ENCODE measurements at places on chromosomes 16 and 17.

GRCh38 chr17:77700165-77700881 is 258.2 kb upstream of the TNRC6C start:
- no peak for DNase-seq

- no peak for DNase-seq
Measured at GRCh38 chr16:23999663-24000062, 163.9 kb downstream of the PRKCB start.

DNA sequence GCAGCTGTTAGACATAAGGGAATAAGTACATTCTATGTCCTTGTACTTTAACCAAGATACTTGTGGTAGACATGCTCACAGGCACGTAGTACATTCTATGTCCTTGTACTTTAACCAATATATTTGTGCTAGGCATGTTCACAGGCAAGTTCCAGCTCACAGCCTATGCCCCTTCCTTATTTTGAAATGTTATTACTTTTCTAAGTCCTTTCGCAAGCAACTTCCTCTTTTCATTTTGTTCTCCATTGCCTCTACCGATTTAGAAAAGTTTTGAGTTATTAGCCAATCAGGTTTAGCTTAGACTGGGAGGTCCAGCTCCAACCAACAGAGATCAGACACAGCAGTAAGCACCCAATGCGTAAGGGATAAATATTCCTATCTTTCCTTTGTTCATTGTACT is 60.1 kb upstream of the NUDT7 start:
- no peak for DNase-seq

DNA sequence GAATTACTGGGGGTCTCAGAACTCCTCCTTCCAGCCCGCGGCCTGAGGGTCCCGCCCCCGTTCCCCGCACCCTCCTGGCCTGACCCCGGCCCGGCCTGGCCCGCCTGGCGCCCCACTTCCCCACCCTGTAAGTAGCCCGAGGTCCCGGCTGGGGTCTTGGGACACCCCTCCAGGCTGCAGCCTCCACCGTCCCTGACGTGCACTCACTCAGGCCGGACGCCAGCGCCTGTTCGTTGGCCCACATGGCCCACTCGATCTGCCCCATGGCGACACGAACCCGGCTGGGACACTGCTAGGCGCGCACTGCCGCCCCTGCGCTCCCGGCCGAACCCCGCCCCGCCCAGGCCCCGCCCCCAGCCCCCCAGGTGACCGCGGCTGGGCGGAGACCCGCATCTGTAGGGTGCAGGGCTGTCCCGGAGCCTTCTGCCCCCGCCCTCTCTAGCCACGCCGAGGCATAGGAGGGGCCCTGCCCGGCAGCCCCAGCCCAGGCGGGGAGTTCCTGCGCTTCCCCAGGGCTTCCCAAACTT is at the start of gene CYBA:
Gene CYBA, minus strand, starts transcription at position 305 of the 527 bp plus-strand sequence. Its CDS starts 40 bp downstream, at position 265.
- DNase-seq, result peak; percentile 83

DNA sequence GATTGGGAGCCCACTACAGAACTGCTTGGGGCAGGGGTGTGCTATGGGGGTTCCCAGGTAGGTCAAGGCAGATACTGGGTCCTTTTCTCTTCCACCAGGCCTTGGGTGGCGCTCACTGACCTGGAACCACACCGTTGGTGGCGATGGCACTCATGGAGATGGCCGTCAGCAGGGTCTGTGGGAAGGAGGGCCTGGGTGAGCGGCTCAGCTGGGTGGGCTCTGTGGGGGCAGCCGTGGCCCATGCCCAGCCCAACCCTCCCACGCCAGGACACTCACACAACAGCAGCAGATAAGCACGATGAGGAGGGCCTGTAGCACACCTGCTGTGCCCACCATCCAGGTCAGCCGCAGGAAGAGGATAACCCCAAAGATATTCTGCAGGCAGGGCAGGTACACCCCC is 10.8 kb downstream of the SLC12A4 start:
- DNase-seq, result no peak

GRCh38 chr17:82492643-82493225 is 26.8 kb upstream of the FOXK2 start:
- DNase-seq, result no peak

DNA sequence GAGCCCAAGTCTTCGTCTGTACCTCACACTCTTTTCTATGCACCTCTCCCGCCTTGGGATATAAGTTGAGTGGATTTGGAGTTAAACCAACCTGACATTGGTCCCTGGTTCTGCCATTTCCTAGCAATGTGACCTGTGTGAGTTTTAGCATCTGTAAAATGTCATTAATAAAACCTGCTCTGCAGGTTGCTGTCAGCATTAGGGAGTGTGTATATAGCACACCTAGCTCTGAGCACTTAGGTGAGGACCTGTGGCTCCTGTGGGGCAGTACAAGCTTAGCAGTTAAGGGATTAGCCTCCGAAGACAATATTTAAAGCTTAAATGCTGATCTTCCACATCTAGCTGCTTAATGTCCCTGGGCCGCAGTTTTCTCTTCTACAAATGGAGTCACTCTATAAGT is 248.0 kb downstream of the TMEM114 start:
- no peak for DNase-seq

- DNase-seq, result no peak
Measured at GRCh38 chr17:43915559-43915958, 8.2 kb upstream of the MPP2 start.

DNA sequence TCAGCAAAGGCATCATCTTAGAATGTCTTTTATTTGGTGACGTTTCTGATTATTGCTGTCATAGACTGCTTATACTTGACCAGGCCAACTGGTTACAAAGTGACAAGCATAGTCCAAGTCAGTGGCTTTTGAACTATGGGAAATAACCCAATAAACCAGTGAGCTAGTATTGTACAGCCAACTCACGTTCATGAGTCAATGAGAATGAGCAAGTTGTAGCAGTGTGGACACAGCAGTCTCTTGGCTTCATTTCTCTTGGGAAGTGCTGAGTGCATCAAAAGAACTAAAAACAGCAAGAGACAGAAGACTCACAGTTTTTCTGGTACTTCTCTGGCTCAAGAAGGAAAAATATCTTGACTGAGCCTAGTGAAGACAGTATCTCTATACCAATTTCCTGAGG is 36.9 kb upstream of the CRISPLD2 start:
- no peak for DNase-seq

- no peak for DNase-seq
Measured at GRCh38 chr16:11161974-11162373, 94.0 kb downstream of the SOCS1 start.

DNA sequence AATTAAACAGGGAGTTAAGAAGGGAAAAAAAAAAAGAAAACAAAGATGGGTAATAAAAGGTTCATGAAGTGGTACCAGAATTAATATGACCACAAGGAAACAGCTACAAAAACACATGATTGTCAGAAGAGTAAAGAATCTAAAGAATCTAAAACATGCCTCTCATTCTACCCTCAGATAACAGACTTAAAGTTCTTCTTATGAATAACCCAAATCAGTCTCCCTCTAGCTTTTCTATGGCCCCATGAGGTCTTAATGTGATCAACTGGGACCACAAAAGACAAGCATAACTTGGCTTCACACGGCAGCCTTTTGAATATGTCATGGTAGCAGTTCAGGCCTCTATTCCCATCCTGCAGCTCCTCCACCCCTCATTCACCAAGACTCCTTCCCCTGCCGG is 6.9 kb downstream of the MYH10 start:
- no peak for DNase-seq

DNA sequence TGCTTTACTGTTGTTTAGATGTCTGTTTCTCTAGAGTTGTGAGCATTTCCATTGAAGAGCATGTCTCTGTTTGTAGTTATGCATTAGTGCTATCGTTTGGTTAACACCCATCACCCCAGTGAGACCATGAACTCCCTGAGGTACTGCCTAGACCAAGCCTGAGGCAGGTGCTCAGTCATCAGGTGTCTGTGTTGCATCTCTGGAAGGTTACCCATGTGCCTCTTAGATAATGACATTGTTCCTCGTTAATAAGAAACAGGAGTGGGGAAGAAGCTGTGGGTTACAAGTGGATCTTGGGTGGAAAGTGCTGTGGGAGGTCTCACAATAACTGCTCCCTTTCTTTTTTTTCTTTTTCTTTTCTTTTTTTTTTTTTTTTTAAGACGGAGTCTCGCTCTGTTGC is 18.3 kb downstream of the DNAJA3 start:
- no peak for DNase-seq

- DNase-seq, result no peak
Measured at GRCh38 chr16:1680361-1680760, 2.3 kb downstream of the JPT2 start.

GRCh38 chr16:1908983-1909382 is 9.2 kb downstream of the HS3ST6 start:
- no peak for DNase-seq

- no peak for DNase-seq
Measured at GRCh38 chr16:75254359-75254837, 3.0 kb upstream of the BCAR1 start.

DNA sequence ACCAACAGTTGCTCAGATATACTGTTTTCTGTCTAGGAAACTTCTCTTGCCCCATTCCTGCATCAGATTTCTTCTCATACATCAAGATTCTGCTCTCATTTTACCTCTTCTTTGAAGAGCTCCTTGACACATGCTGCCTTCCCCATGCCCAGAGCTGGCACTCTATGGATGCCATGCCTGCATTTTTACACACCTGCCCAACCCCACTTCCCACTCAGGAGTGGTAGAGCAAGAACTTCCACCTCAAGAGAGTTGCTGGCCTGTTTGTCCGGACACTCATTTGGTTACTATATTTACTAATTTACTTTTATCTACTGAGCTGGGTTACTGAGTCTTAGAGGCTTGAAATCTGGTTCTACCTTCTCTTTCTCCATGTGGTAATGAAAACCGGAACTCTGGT is 98.3 kb upstream of the HLF start:
- DNase-seq, result no peak

- DNase-seq, result peak; percentile 76
Measured at GRCh38 chr17:29111816-29112499, 68.2 kb downstream of the MYO18A start.

DNA sequence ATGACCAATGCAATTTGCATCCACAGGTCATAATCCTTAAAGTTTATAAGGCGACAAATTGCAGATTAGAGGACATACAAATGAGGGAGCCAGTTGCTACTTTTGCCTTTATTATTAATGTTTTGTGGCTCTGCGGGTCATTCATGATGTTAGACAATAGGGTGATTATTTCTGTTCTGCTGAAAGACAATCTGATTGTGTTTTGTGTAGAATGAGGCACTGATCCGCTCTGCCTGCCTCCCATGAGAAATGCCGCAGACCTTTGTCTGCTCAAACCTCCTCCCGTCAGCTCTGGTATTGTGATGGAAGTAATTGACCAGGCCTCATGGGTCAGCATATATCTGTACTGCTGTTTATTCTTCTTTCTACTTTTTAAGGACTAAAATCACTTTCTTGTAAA is 224.9 kb downstream of the PRKCA start:
- no peak for DNase-seq

GRCh38 chr17:75487351-75488070 is 27.8 kb downstream of the CASKIN2 start:
- peak; percentile 48 for DNase-seq

GRCh38 chr17:75570034-75570676 is 17.4 kb upstream of the MYO15B start:
- DNase-seq, result no peak

- DNase-seq, result no peak
Measured at GRCh38 chr17:51065466-51065865, 55.2 kb downstream of the SPAG9 start.

DNA sequence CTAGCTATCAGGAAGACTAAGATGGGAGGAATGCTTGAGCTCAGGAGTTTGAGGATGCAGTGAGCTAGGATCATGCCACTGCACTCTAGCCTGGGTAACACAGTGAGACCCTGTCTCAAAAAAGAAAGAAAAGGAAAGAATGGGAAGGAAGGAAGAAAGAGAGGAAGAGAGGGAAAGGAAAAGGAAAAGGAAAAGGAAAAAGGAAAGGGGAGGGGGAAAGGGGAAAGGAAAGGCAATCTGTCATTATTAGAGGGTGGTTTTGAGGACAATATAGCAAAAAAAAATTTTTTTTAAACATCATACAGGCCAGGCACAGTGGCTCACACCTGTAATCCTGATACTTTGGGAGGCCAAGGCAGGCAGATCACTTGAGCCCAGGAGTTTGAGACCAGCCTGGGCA is 20.4 kb downstream of the JUP start:
- DNase-seq, result no peak

- DNase-seq, result no peak
Measured at GRCh38 chr16:72794319-72794718, 253.6 kb downstream of the ZFHX3 start.

DNA sequence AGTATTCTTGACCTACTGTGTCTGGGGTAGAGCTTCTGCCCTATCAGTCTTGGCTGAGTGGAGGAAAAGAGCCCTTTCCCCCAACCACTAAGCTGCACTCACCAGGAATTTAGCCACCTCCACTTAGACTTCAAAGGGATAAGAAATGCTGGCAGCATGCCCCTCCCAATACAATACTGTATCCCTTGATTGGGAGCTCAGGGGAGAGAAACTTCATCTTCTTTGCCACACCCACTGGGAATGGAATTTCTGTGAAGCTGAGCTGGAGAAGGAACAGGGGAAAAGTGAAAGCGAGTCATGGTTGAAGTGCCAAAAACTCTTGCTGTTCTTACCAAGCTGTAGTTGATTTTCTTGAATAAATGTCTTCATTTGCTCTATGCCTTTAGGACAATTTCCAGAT is 68.8 kb downstream of the CEP112 start:
- no peak for DNase-seq

- no peak for DNase-seq
Measured at GRCh38 chr16:21321736-21322135, 43.6 kb upstream of the CRYM start.

DNA sequence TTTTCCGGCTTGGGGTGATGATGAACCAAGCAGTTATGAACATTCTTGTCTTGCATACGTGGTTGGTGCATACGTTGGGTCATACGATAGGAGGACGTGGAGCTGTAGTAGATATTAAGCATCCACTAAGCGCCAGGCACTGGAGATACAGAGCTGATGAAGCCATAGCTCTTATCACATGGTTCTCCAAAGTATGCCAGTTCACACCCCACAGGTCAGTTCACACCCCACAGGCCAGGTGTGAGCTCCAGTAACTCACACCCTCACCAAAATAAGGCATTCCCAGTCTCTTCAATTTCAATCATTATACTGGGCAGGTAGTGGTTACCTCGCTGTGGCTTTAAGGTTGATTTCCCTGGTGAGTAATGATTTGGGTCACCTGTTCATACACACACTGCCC is 335.5 kb downstream of the FOXL1 start:
- no peak for DNase-seq

DNA sequence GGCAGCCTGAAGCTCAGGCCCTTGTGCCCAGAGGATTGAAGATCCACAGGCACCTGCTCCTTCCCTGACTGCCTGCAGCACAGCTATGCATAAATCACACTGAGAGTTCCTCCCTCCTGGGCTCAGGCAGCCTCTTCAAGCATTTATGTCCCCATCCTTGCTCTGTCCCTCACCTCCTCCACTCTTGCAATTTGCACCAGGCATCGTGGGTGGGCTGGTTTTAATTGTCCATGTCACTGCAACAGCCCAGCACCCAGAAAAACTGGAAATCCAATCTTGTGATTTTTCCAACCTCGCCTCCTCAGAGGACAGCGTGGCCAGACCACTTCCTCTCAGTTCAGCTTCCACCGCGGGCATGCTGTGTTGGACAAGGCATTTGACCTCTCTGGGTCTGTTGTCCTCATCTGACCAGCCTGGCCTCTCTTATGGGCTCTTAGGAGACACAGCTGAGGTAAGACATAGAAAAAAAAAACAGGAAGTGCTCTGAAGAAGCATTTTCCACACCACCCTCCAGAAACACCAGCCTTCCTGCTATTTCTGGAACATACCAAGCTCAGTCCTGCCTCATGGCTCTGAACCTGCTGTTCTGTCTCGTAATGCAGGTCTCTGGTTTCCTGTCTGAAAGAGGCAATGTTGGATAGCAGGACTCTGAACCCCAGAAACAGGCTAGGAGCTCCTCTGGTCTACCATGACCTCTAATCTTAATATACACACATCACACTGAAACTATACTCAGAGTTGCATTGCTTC is 8.3 kb downstream of the TMEM114 start:
- DNase-seq, result no peak

Data from activated T-cell treated with anti-CD3 and anti-CD28 coated beads, Interleukin-2, amount 50 U/mL, for 1 hour (primary cell).